ENCODE measurements at places on chromosomes 16 and 17.
A peak's percentile ranks its signal among the peaks of the same experiment; 100 is the strongest.

- DNase-seq = no peak
Measured at GRCh38 chr17:81029859-81030258, 5.1 kb upstream of the BAIAP2 start.

DNA sequence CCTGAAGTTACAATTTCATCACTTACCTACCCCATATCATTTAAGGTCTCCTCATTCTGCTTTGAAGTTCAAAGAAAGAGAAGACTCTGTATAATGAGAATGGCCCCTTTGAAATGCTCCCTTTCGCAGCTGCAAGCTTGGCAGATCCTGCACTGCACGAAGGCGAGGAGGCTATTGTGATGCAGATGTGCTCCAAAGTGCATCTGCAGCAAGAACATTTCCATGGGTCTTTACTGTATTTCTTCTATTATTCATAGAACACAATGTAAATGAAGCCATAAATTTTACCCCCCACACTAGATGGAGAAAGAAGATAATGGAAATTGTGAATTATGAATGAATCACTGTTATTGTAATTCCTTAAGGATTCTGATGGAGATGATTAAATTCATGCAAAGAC, 178.7 kb downstream of the CHD9NB start:
- no peak for DNase-seq

GRCh38 chr16:6663668-6664067, 669.0 kb upstream of the RBFOX1 start:
- no peak for DNase-seq

GRCh38 chr16:13999071-13999894, 71.8 kb upstream of the MRTFB start:
- no peak for DNase-seq

GRCh38 chr16:66003201-66003600, 363.3 kb upstream of the CDH5 start:
- no peak for DNase-seq

- no peak for DNase-seq
Measured at GRCh38 chr17:15909481-15909991, 35.4 kb upstream of the ADORA2B start.

GRCh38 chr16:30340621-30341020, 14.5 kb downstream of the CD2BP2 start:
- peak; percentile 42 for DNase-seq

DNA sequence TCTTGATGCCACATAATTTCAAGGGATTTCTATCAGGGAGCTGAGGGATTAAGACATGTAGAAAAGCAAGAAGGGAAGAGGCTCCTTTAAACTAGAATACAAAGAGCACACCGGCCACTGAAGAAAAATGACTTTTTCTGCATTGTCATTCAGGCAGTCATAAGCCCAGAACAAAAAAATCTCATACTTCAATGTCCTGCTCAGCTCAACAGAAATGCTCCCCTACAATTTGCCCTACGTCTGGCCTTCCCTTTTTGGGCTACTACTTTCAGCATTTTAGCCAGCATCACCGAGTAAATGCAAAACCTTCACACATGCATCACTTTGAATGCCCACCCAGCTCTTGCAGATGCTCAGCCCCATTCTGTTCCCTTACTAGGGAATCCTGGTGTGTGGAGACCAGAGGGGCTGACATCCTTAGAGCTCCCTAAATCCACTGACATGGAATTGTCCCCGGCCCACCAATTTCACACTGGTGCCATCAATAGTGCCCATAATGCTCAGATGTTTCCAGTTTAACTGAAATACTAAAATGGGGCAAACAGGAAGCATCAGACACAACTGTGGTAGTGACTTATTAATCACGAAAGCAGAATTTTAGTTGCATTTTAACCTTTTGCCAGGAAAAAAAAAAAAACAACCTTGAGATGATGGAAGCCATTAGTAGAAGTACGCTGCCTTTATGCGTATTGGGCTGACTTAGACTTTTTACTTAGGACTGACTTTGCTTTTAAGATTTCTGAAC, 2.7 kb downstream of the MAP3K14 start:
- DNase-seq = no peak

- DNase-seq = no peak
Measured at GRCh38 chr16:27439271-27440018, 37.5 kb downstream of the IL21R start.

- DNase-seq = no peak
Measured at GRCh38 chr16:69814561-69814960, 52.4 kb downstream of the WWP2 start.

GRCh38 chr17:32283745-32284201, 18.1 kb downstream of the RHBDL3 start:
- no peak for DNase-seq

GRCh38 chr17:37261286-37261685, 114.5 kb upstream of the C17orf78 start:
- DNase-seq = no peak

GRCh38 chr17:42333053-42333452, 44.8 kb downstream of the STAT5A start:
- no peak for DNase-seq

DNA sequence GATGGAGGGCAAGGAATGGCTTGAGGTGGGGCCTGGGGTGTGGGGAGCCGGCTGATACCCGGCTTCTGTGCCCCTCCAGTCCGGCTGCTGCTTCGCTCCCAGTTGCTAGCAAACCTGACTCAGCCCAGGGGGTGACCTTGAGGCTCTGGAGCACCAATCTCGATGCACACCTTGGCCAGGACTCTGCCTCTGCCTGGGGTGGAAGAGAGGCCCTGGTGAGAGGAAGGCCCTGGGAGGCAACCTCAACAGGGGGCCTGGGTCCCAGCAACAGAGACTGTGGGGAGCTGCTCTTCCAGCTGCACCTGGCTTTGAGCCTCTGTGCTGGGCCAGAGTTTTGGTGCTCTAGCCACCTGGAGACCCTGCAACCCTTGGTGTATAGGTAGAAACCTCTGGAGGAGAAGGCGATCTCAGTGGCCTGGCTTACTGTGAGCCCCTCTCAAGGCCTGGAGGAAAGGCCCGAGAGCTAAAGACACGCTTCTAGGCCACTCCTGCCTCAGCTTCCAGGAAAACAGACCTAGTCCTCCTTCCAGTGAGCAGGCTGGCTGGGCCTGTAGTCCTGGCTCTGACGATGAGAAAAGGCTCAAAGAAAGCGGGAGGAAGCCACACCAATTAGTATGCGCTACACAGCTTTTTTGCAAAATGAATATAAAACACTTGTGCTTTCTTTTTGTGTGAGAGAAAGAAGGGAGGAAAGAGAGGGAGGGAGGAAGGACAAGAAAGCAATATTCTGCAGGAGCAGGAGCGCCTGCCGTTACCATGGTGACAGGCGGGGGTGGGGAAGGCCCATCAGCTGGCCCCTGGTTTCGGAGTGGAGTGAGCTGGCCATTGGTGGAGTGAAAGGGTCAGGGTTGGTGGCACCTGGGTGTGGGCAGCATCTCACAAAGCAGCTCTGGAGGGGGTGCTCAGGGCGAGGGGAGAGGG, 51.0 kb downstream of the VAC14 start:
- DNase-seq = no peak

- no peak for DNase-seq
Measured at GRCh38 chr17:82898976-82899514, 59.2 kb upstream of the ZNF750 start.

- DNase-seq = no peak
Measured at GRCh38 chr16:17476414-17477259, 5.9 kb upstream of the XYLT1 start.

DNA sequence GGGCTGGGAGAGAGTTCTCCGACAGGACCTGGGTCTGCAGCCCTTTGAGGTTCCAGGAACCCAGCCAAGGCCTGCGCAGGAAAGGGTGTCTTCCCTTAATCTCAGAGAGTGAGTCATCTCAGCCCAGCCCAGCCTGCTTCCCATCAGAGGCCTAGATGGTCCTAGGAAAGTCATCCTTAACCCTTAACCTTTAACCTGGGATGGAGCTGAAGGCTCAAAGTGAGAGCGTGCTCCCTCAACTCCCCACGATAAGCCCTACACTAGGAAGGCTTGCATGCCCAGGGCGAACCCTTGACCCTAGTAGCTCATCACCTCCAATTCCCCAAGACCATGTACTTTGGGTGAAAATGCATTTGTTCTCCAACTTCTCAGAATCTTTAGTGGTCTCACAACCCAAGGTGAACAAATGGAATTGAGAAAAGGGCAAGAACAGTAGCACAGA, 4.8 kb upstream of the ATXN7L3 start:
- no peak for DNase-seq

DNA sequence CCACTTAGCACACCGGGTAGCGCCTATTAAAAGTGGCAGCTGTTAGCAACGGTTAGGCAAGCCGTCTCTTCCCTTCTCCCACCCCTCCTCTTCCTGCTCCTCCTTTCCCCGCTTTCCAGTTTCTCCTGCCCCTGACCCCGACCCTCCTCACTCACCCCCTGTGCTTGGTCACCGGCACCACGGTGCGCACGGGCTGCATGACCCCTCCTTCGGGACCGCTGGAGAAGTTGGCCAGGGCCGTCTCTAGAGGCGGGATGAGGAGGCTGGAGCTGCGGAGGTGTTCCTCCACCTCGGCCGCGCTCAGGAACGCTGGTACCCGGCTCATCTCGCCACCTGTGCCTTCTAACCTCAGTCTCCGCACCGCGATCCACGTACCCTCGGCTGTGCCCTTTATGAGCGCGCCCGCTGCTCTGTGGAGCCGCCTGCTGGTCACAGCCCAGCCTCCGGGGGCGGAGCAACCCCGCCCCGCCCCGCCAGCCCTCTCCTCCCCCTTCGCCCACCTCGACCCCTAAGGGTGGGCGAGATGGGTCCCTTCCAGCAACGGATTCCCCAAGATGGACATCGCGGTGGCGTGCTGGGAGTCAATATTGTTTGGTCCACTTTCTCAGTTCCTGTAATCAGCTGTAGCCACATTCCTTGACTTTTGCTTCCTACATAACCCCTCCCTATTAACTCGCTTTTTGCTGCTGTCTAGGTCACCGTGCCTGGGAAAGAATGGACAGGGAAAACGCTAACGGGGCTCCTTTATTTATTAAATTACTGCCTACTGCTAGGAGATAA, at the start of gene CRYM:
TSS of gene CRYM (minus strand) at position 364 of the 780 bp plus-strand sequence. CDS start at position 325, 39 bp downstream.
- DNase-seq = no peak

DNA sequence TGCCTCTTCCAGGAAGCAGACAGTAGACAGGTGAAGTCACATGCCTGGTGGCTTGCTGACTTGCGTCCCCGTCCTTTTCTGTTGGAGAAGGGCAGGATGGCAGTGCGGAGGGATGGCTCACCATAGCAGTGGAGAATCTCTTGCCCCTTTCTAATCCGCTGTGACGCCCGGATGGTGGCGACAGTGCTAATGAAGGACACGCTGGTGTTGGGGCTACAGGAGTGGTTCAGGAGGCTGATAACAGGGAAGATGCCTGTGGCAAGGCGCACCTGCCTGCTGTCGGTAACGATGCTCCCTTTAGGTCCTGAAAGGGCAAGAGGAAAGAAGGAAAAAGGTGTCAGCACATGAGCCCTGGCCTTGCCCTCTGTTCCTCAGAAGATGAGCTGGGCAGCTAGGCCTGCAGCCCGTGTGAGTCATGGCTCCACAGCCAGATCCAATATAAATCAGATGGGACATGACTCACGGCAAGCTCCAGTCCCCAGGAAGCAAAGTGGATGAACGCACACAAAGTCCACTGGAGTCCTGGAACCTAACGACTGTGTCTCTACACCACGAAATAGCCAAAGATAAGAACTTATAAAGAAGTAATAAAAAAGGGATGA, 25.5 kb downstream of the SERPINF1 start:
- no peak for DNase-seq

GRCh38 chr17:12089809-12090384, 69.2 kb downstream of the MAP2K4 start:
- no peak for DNase-seq

GRCh38 chr17:75895370-75896155, 1.2 kb downstream of the TRIM65 start:
- no peak for DNase-seq

DNA sequence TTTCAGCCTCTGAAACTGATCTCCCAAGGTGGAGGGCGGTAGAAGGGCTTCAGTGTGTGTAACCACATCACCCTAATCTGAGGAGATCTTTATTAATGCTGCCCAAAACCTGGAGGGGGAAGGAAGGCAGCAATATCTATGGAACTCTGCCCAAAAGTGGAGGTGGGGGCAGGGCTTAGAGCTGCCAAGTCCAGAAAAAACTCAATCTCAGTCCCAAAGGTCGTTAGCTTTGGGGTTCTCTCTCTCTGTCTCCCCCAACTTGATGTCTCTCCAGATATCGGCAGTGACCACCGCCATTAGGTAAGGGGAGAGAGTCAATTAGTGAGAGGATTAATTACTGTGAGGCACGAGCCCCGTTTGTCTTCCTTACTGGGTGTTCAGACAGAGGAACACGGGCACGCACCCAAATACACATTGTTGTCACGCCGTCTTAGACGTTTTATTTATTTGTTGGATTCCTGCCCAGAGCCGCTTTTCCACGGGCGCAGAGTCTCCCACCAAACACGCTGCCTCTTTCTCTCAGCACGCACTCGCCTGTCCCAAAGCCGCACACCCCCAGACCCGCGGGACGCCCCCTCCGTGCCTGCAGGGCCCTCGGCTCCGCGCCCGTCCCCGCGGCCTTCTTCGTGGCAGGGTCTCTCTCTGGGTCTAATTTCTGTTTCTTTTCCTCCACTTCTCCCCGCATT, 5.4 kb upstream of the LHX1 start:
- no peak for DNase-seq
